NCI-H1092 (cell line): ENCODE measurements at places on chromosomes 13 and 19.
A peak's percentile ranks its signal among the peaks of the same experiment; 100 is the strongest.

DNA sequence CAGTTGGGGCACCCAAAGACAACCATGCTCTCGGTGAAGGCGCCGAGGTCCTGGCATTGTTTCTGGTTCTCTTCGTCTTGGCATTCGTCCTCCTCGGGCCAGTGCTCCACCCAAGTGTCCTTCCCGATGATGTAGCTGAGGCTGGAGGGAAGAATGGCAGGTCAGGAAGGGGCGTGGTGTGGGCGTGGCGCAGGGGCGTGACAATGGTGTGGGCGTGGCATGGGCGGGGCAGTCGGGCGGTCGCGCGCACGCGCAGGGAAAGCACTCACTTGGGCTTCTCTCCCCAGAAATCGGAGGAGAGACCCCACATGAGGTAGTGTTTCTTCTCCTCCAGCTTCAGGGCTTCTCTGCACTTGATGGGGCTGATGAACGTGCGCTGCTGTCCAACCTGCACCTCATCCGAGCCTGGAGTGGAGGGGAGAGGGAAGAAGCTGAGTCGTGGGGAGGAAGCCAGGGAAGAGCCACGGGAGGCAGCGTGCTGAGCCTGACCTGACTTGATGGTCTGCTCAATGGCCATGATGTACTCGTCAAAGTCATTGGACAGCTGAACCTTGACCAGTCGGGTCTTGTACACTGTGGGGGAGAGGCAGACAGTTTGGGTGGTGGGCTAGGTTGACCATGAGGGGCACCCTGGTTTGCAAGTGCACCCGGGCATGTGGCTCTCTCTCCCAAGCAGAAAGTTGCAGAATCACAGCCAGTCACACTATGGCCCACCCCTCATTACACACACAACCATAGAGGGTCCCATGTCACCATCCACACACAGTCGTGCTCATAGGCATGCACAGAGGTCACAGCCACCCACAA, 8.1 kb upstream of the TNFSF14 start:
- DNase-seq, result no peak

DNA sequence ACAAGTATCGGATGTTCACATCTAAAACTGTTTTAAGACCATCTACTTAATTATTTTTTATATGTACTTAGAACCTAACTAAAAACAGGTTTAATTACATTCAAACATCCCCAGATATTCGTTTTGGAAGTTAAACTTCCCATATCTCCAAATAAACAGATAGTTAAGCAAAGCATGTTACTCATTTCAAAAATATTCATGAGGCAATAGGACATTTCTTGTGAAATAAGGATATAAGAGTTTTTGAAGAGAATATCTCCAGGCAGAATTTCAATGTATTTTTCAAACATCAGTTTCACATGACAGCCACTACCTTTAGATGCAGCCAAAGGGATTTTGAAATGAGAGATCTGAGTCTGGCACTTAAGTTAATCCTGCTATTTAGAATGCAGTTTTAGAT, 697.5 kb downstream of the SLITRK1 start:
- DNase-seq, result no peak

DNA sequence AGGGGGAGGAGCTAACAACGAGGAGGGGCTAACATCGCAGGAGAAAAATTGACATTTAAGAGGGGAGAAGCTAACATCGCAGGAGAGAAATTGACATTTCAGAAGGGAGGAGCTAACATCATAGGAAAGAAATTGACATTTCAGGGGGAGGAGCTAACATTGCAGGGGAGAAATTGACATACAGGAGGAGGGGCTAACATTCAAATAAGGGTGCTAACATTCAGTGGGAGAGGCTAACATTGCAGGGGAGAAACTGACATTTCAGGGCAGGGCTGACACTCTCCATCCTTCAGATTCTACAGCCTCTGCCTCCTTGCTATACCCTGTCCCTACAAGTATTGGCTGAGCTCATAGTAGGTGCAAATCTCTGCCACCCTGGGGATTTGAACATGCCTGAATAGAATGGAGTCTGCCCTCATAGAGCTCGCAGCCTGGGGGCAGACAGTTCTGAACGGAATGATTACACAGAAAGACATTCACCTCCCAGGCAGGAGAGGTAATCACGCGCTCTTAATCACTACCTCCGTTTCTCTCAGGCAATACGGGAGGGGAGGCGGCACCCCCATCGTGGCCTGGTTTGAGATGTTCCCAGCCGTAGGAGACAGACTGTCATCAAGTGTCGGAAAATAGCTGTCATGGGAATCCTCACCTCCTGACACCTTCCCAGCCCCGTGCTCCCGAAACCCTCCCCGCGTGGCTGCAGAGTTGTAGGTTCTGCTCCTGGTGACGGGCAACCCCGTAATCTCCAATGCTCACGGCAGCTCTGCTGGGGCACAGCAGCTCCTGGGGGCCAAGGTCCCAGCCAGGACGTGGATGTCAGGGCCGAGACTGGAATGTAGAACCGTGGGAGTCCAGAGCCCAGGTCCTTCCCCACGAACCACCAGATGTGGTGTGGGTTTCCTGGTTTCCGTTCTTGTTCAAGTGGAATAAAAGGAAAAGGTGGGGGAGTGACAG, 9.5 kb downstream of the GPR32 start:
- no peak for DNase-seq

DNA sequence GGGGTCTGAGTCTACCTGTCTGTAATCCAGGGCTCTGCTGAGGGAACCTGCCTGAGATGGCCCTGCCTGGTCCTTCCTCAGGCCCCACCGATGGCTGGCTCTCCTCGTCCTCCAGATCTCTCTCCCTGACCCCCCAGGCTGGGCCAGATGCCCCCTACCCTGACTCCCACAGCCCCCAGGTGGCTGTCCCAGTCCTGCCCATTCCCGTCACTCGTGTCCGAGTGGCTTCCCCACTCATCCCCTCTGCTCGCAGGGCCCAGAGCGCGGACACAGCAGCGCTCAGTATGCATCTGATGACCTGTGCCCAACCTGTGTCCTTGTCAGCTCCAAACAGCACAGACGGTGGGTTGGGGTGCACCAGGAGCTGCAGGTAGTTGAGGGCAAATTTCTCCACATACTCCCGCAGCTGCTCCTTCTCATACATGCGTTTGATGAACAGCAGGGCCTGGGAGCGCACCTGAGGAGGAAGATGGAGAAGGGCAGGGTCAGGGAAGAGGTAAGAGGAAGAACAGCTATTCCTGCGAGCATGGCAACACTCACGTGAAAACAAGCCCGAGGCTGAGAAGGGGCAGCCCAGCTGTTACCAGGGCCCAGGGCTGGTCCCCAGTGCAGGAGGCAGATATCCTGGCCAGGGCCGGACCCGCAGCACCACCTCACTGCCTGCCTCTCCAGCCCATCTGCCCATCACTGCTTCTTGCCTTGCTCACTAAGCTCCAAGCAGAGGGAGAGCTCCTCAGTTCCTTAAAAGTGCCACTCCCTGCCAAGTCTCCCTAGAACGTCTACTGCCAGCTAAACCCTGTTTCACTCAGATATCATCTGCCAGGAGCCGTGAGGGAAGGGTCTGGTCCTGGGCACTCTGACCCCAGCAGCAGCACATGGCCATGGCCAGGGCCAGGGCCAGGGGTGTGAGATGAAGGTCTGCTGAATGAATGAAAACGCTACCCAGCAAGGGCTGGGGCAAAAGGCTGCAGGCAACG, 11.1 kb upstream of the RSPH6A start:
- DNase-seq, result no peak

GRCh38 chr19:638906-639252, 800 bp upstream of the FGF22 start:
- DNase-seq, result no peak

- DNase-seq, result peak; percentile 74
Measured at GRCh38 chr13:25691654-25692053, 319.9 kb downstream of the ATP8A2 start.

- DNase-seq, result no peak
Measured at GRCh38 chr13:103351035-103351828, 285.0 kb upstream of the SLC10A2 start.

GRCh38 chr19:28242317-28242927, 970.5 kb downstream of the UQCRFS1 start:
- no peak for DNase-seq

DNA sequence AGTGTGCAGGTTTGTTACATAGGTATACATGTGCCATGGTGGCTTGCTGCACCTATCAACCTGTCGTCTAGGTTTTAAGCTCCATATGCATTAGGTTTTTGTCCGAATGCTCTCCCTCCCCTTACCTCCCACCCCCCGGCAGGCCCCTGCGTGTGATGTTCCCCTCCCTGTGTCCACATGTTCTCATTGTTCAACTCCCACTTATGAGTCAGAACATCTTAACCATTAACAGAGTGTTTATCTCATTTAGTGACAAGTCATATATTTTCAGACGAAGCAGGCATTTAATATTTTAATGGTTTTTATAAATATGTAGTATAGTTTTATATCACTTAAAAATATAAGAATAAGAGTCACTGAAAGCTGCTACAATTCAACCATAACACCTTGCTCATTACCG, 780.5 kb upstream of the ARGLU1 start:
- no peak for DNase-seq

GRCh38 chr19:49017041-49017665, at the start of gene LHB:
TSS of gene LHB (minus strand) at chr19:49017091. CDS start at chr19:49017081, 10 bp downstream.
- no peak for DNase-seq

DNA sequence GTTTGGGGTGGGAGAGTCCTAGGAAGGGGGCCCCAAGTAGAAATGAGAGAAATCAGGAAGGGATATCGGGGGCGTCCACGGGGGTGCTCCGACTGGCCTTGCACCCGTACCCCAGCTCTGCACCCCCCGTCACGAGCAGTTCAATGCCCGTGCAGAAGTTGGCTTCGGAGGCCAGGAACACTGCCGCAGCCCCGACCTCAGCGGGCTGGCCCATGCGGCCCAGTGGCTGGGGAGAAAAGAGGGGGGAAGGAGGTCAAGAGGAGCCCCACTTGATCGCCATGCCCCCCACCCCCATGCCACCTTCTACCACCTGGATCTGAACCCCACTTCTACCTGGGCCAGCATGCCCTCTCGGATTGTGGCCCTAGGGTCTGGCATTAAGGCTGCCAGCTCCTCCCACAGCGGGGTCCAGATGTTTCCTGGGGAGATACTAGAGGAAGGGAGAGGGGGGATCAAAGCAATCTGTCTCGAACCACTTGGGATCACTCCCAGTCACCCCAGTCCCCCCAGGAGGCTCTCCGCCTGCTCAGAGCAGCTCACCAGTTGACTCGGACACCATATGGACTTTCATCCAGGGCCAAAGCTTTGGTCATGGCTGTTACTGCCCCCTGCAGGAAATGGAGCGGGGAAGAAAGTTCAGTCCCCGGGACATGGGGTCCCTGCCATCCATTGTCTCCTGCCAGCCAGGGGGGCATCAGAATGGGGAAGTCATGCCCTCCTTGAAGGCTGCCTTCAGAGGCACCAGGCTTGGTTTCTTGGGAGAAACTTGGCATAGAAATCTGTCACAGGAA, 2.5 kb upstream of the BCAT2 start:
- DNase-seq, result no peak

GRCh38 chr13:104140552-104140951, 1074.3 kb upstream of the SLC10A2 start:
- DNase-seq, result peak; percentile 32

DNA sequence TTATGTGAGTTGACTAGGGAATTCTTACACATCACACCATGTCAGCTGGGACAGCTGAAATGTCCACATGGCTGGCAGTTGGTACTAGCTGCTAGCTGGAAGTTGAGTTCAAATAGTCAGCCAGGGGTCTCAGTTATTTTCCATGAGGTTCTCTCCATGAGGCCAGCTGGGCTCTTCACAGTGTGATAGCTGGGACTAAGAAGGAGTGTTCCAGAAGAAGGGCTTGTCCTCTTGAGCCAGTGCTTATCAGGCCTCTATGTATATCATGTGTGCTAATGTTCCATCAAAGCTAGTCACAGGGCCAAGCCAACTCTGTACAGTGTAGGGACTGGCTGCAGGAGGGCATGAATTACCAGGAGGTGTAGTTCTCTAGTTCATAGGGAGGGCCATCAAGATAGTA, 11.8 kb downstream of the USPL1 start:
- DNase-seq, result no peak

DNA sequence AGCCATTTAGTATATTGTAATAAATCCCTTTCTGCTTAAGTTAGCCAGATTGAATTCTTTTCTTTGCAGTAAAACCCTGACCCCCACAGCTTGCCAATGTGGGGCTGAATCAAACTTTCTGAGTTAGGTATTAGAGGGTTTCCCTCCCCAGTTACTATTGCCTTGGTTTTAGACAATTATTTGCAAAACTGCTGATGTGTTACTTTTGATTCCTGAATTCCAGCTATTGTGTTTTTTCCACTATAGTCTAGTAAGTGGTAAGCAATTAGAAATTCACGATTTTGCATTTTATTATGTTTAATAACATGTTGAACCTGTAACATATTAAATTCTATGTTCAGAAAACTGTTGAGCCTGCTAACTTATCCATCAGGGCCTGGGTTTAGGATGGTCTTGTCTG, 391.5 kb downstream of the DLEU7 start:
- no peak for DNase-seq

DNA sequence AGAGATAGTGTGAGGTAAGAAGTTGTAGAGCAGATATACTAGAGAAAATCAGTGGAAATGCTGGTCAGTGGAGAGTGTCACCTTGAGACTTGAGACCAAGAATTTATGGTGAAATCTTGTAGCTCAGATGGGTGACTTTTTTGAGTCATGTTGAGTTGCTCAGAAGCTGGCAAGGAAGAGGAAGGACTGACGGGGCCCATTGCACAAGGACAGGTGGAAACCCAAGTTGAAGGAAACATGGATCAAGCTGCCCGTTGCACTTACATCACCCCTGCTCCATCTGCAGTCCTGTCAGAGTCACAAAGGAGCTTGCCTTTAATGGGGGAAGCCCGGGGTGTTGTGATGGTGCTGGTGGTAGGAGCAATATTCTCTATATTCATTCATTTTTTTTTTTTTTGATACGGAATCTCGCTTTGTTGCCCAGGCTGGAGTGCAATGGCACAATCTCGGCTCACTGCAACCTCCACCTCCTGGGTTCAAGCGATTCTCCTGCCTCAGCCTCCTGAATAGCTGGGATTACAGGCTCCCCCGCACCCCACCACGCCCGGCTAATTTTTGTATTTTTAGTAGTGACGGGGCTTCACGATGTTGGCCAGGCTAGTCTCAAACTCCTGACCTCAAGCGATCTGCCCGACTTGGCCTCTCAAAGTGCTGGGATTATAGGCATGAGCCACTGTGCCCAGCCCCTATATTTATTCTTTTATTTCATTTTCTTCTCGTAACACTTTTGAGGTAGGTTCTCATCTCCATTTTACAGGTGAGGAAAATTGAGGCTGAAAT, 27.4 kb downstream of the UBAC2 start:
- DNase-seq, result no peak

DNA sequence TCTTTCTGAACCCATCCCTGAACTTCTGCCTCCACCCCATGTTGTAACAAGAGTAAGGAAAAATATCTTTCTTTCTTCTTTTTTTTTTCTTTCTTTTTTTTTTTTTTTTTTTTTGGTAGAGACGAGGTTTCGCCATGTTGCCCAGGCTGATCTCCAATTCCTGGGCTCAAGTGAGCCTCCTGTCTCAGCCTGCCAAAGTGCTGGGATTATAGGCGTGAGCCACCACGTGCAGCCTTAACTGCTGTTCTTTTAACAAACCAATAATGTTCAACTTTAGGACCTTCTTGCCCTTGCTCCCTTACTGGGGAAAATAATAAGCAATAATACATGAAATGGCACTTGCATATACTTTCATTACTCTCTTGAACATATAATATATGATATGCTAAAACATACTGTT, 19.6 kb downstream of the GPR183 start:
- no peak for DNase-seq
